Renal pelvis (tissue), 12 donors: ENCODE measurements at places on chromosomes 3 and 15. TPM values are rescaled to one million over a fixed set of nuclear protein-coding genes. Genes with fewer than 3 reads are reported as not detected.

The ATP13A5 gene
- polyA plus RNA-seq, result not detected

The GCSAM gene
- polyA plus RNA-seq, result 0.74 TPM

The CHDH gene
- polyA plus RNA-seq, result 8.3 TPM

The HCN4 gene
- 1.3 TPM for polyA plus RNA-seq

The SYNPR gene
- polyA plus RNA-seq, result not detected

The AGBL1 gene
- 0.15 TPM for polyA plus RNA-seq

The RPL29 gene
- 1,596 TPM for polyA plus RNA-seq

The SLCO3A1 gene
- 12.2 TPM for polyA plus RNA-seq

The HIGD1A gene
- polyA plus RNA-seq, result 136 TPM

The CISH gene
- 34.4 TPM for polyA plus RNA-seq

The GPR87 gene
- not detected for polyA plus RNA-seq

The CACNA2D2 gene
- 17.2 TPM for polyA plus RNA-seq

The AP2M1 gene
- 331 TPM for polyA plus RNA-seq

The TMEM212 gene
- 0.09 TPM for polyA plus RNA-seq

The SLC6A20 gene
- 0.16 TPM for polyA plus RNA-seq

The TIMMDC1 gene
- polyA plus RNA-seq, result 113 TPM

GRCh38 chr15:60223176-60223575, 174.6 kb downstream of the ANXA2 start:
- no peak for DNase-seq

- DNase-seq, result no peak
Observed at GRCh38 chr3:134503266-134503665, 17.4 kb downstream of the CEP63 start.

DNA sequence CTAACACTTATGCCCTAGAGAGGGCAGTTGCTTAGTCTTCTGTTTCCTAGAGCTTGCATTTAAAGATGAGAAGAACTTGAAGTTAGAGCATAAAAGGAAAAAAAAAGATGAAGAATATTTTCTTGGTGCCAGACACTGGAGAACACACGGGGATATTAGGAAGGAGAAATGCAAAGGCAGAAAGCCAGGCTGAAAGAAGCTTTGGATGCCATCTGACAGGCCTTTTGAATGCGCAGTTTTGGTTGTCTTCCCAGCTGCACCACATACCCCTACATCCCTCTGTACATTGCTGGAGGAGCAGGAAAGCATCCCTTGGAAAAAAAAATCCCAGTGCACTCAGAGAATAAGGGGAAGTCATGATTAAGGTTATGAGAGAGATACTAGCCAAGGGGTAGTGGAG, 378.9 kb downstream of the GAP43 start:
- no peak for DNase-seq

DNA sequence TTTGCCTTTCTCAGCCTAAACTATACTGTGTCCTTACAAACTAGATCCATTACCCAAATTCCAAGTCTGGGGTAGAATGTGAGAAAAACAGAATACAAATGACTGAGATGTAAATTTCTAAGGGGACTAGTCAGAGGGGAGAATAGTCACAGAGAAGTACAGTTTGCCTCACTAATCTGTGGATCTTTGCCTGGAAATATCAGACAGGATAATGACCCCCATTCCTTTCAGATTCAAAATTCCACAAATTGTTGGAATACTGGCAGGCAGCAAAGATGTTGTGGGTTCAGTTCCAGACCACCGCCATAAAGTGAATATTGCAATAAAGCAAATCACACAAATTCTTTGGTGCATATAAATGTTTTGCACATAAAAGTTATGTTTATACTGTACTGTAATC, 762.8 kb upstream of the NR2F2 start:
- no peak for DNase-seq

DNA sequence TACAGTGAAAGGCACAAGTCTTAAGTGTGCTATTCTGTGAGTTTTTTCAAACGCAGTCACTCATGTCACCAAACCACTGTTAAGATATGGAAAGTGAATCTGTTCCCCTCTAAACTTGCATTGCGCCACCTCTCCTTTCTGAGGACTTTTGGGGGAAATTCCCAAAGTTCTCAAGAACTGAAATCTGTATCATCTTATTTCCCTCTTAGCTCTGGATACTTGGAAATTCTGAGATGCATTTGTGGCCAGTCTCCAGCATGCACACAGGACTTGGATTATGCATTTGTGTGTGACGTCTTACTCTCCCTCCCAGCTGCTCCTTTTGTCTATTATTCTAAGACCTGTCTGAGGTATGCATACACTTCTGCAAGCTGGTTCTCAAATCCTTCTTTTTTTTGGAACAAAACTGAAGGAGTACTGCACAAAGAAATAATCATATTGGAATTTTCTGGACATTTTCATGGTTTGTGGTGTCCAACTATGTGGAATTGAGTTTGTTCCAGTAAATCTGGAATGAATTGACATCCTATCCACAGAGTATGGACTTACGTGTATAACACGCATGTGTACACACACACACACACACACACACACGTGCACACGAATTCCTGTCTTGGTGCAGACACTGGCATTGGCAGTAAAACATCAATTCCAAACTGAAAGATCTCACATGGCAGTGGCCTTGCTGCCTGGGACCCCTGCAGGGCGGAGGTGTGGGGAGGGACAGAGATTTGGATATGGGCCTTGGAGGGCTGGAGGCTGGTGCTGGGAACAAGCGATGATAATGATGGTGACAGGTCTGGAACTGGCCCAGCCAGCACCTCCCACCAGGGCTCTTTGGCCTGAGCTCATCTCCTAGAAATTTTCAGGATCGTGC, 8.2 kb upstream of the LCTL start:
- no peak for DNase-seq

DNA sequence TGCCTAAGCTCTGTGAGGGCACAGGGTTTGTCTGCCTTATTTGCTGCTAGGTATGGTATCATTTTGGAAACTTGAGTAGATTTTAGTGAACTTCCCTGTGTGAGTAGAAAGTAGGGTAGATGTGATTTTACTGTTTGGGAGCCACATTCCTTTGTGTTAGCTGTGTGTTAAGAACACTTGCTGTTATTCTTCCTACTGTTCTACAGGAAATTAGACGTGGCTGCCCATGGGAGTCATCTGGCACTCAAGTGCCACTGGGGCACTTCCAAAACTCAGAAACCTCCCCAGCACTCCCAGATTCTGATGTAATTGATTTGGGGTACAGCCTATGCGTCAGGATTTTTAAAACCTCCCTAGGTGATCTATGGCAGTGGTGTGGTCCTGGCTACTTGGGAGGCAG, 369.9 kb upstream of the C2CD4B start:
- DNase-seq, result no peak

- no peak for DNase-seq
Observed at GRCh38 chr15:93048759-93049161, 40.3 kb downstream of the RGMA start.

GRCh38 chr3:72062017-72062416, 277.1 kb upstream of the PROK2 start:
- no peak for DNase-seq

DNA sequence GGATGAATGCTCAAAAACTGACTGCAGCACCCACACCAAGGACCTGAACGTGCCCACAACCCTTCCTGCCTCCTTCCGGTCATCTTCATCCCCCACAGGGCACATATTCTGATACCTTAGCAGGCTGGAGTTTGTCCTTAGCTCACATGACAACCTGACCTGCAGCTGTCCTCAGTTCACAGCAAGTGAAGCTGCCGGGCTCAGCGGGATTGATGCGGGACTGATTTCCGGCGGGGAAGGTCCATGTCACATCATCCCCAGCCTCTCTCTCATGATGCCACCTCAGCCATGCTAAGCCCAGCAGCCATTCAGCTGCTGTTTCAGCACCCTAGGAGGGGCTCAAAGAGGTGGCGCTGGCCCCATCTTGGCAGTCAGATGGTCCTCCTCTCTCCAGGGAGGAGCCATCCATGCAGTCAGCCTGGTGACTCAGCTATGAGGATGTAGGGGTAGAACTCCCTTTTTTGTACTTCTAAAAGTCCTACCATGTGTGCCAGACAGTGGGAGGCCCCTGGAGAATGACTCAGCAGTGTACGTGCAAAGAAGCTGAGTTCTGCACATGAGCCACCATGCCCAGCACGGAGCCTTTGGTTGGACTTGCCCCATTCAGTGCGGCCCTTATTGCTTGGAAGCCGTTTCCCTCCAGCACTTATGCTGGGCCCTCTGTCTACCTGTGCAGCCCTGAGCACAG, 9.5 kb downstream of the CA12 start:
- no peak for DNase-seq

- DNase-seq, result no peak
Observed at GRCh38 chr15:58053315-58054153, 12.0 kb downstream of the ALDH1A2 start.

GRCh38 chr15:74725225-74725774, at the start of gene CYP1A1:
TSS of gene CYP1A1 (minus strand) at chr15:74725528. CDS start at chr15:74723097, 2,431 bp downstream.
- no peak for DNase-seq

GRCh38 chr3:143972505-143973258, 1.1 kb downstream of the DIPK2A start:
- peak; percentile 67 for DNase-seq

- DNase-seq, result no peak
Observed at GRCh38 chr3:152206243-152206760, 62.4 kb upstream of the MBNL1 start.

GRCh38 chr3:72411126-72411525, 437.1 kb downstream of the SHQ1 start:
- no peak for DNase-seq

GRCh38 chr15:62521396-62521795, 356.3 kb upstream of the C2CD4B start:
- DNase-seq, result no peak

- no peak for DNase-seq
Observed at GRCh38 chr3:185115371-185115770, 37.5 kb downstream of the C3orf70 start.

DNA sequence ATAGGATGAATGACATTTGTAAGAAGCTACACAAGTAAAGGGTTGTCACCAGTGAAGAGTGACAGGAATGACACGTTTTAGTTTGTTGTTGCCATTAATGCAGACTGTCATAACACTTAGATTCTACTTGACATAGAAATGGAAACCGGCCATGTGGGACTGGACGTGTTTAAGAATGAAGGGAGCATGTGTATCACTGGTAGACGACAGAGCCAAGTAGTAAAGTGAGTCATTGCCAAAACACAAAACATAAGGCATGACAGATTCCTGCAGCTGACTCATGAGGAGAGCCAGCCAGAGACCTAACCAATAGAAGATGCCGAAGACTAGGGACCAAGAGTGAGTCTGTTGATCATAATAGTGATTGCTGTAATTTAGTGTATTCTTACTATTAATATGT, 106.2 kb upstream of the PLAAT1 start:
- no peak for DNase-seq

GRCh38 chr15:68218331-68218730, 11.2 kb downstream of the CLN6 start:
- no peak for DNase-seq

DNA sequence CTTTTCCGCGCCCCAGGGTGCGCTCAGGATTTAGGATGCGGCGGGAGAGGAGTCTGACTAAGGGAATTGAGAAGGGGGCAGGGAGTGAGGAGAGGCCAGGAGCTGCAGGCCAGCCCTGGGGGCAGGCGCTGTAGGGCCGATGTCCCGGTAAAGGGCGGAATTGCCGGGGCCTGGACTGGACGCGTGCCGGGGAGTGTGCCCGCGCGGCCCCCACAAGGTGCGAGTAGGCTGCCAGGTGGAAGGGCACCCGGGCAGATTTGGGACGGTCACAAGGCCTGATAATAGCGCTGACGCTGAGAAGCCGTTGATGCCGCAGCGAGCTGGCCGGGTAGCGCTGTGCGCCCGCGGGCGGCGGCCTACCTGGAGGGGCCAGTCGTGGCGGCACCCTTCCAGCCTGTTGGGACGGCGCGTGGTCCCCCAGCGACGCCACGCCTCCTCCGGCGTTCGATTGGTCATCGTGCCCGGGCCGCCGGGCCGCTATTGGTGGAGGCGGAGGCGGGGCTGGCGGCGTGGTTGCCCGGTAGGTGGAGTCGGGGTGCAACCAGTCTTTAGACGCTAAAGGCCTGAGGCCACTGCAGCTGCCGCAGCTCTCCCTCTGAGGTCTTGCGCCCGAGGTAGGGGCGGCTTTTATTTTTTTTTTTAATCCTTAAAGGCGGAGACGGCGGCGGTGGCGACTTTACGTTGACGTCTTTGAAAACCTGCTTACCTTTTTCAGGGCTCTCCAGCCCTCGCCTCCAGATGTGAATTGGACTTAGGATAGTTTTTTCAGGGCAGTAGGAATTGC, 903 bp downstream of the SLC25A38 start:
- DNase-seq, result peak; percentile 93

GRCh38 chr3:193096076-193096475, 144.9 kb upstream of the PLAAT1 start:
- no peak for DNase-seq

- no peak for DNase-seq
Observed at GRCh38 chr3:38582316-38582715, 67.2 kb downstream of the SCN5A start.

DNA sequence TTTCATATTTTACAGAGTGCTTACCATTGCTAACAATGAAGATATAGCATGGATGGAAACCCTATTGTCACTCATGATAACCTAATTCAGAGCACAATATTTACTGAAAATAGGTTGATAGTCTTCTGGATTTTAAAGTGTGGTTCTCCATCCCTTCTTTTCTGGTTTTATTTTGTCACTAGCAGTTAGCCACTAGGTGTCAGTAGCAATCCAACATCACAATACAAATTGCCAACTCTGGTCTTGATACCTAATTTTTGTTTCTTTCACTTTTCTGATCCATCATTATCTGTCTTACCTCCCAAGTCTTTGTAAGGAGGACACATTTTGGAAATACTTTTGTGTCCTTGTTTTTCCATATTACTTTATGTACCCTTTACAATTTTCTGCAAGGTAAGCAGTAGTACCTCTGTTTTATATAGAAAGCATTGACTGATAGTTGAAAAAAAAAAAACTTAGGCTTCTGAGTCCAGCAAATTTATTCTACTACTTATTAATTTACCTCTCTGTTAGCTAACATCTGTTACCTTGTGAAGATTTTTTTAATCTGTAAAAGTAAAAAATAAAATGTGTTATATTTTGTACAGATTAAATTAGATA, 28.3 kb upstream of the CRYBG3 start:
- peak; percentile 49 for DNase-seq

GRCh38 chr3:130491431-130491830, 25.5 kb upstream of the COL6A6 start:
- DNase-seq, result no peak

GRCh38 chr3:127393131-127393820, 105.4 kb upstream of the PRR20G start:
- no peak for DNase-seq

- no peak for DNase-seq
Observed at GRCh38 chr3:146425341-146425740, 44.0 kb downstream of the PLSCR2 start.

GRCh38 chr3:37271611-37272010, 97.2 kb upstream of the LRRFIP2 start:
- DNase-seq, result no peak

DNA sequence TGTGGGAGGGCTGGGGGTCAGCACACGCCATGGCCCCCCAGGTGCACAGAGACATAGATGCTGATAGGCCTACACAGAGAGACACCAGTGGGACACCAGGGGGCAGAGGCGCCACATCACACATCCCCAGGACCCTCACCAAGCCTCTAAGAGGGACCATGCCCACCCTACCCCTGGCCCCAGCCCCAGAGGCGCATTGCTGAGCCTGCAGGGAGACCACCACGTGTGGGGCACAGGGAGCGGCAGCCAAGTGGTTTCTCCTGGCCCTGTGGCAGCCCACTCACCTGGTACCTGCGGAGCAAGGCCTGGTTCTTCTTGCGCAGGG, 1.2 kb downstream of the CCDC9B start:
- no peak for DNase-seq

GRCh38 chr3:192366916-192367315, 360.4 kb downstream of the FGF12 start:
- DNase-seq, result no peak

- DNase-seq, result no peak
Observed at GRCh38 chr3:176935194-176935888, 261.9 kb downstream of the TBL1XR1 start.

GRCh38 chr3:184812662-184813042, 686 bp downstream of the VPS8 start:
- no peak for DNase-seq
